ENCODE measurements at places on chromosomes 2 and 18.

DNA sequence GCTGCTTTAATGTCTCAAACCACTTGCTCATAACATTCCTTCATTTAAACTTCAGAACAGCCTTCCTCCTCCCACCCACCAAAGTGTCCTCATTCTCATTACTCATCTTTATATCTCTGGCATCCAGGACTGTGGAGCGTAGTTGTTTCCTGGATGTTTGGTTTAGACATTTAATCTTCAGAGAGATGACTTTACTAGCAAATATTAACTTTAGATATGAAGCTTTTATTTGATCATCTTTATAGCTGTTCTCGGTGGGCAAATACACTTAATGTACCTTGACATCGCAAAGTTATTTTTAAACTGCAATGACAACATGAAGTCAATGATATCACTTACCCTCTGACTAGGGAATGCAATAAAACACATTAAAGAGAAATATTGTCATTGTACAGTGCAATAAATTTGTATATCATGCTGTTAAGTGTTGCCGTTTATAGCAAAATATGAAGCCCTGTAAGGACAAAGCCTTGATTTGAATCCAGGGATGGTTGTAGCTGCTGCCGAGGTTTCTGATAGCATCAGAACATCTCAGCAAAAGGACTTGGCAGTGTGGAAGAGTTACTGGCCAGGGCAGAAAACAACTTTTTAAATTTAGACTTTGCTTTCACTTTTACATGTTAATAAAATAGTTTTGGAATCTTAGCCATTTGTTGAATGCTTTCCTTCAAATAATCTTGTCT, 4.6 kb upstream of the LAMA3 start:
- no peak for DNase-seq

DNA sequence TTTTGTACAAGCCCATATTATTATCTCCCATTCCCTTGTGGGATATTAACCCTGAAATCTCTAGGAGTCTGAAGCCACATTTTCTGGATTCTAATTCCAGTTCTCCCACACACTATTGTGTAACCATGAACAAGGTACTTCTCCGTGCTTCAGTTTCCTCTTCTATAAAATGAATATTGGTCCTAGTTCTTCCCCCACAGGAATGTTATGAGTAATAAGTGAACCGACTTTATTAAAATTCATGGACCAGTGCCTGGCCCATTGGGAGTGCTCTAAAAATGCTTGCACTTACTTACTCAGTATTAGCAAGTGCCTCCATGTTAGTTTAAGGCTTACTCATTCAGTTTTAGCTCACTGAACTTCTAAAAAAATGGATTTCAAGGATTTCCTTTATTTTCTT, 1.4 kb upstream of the ACMSD start:
- DNase-seq: no peak

- no peak for DNase-seq
Measured at GRCh38 chr2:203040966-203041521, 26.4 kb downstream of the NBEAL1 start.

- DNase-seq: no peak
Measured at GRCh38 chr18:39693359-39693758, 2127.8 kb upstream of the CELF4 start.

DNA sequence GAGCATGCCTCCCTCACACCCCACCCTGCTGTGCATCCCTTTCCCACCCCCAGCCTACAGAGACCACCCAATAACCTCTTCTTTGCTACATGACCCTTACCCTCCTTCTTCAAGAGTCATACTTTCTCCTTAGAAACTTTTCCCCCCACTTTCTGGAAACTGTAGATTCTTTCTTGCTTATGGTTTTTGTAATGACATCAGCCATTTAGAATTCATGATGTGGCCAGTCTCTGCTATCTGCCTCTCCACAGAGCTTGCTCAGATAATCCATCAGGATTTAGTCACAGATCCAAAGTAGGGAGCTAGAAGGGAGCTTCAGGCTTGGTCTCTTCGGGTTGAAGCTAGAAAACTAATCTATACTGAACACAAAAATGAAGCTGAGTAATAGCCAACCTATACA, 36.5 kb downstream of the GALM start:
- no peak for DNase-seq

- peak; percentile 67 for DNase-seq
Measured at GRCh38 chr2:206084870-206085741, 868 bp downstream of the INO80D start.

- DNase-seq: no peak
Measured at GRCh38 chr2:239498981-239499634, 98.3 kb upstream of the HDAC4 start.

- DNase-seq: no peak
Measured at GRCh38 chr2:144480285-144480684, 39.6 kb downstream of the ZEB2 start.

DNA sequence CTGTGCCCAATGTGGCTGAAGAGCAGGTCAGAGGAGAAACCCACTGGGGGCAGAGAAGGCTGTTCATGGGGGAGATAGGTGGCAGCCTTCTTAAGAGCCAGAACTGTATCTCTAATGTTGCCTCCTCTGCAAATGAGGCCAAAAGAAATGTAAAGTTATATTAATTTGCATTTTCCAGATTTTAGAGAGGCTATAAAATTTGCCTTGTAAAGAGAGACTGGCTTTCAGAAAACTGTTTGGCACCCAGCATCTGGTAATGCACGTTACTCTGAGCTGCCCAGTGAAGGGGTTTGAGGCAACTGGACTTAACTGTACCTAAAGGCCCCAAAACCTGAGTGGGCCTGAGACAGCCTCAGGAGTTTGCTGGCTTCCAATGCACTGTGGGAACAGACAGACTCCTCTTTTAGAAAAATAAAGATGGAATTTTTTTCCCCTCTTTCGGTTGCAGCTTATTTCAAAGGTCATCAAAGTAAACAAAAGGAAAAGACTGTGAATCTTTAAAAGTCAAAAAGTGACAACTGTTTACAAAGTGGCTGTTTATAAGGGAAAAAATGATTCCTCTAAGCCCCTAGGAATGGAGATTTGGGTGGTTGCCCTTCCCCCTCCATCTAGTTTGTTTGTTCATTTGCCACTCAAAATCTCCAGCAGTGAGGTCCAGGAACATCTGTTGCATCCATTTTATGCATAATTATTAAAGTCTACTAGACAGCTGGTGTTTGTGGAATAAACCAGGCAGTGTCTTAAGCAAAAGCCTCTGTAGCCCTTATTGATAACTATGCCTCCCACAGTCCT, 132.2 kb upstream of the ZFP36L2 start:
- no peak for DNase-seq

- DNase-seq: no peak
Measured at GRCh38 chr2:59888015-59888414, 665.4 kb downstream of the BCL11A start.

GRCh38 chr2:9099341-9099751, 95.9 kb upstream of the MBOAT2 start:
- no peak for DNase-seq

GRCh38 chr18:59478591-59478990, 119.5 kb upstream of the LMAN1 start:
- no peak for DNase-seq

DNA sequence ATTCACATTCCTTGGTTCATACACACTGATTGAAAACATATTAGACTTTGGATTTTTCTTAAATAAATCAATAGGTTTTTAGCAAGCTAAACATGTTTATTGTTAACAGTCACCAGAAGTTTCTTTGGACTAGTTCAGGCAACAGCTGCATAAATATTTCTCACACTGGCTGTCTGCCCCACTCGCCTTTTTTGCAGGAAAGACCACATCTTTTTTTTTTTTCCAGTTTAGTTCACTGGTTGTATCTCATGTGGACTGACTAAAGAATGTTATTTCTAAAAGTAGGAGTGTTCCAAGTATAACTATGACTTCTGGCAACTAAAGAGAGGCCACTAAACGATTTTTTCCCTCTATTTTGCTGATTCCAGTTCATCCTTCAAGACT, 31.1 kb downstream of the SLC40A1 start:
- DNase-seq: no peak

- no peak for DNase-seq
Measured at GRCh38 chr2:46921676-46922448, 6.3 kb upstream of the MCFD2 start.

- DNase-seq: no peak
Measured at GRCh38 chr2:160513120-160513519, 19.5 kb upstream of the RBMS1 start.

Measured in head of caudate nucleus (tissue), 42 donors.